ENCODE measurements at places on chromosomes 12 and 14. TPM values are rescaled to one million over a fixed set of nuclear protein-coding genes. Genes with fewer than 3 reads are reported as not detected.

- peak; percentile 87 for DNase-seq
Observed at GRCh38 chr12:25583545-25583944, 30.5 kb upstream of the LMNTD1 start.

GRCh38 chr12:130799051-130799450 lies 40.0 kb downstream of the STX2 start:
- DNase-seq = no peak

DNA sequence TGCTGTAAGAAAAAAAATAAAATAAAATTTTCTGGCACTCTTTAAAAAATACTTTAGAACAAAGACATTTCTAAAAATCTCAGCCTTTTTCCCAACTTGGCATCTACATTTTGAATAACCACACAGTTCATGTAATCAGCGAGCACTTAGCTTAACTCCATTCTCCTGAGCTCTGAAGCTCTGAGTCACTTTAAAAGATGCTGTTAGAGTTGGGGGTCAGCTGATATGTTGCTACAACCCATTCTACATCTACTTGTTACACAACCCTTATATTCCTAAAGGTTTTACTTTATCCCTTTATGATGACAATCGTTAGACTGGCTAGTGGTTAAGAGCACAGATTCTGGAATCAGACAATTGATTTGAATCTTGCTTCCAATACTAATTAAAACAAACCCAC lies 48.3 kb downstream of the SLC41A2 start:
- DNase-seq = peak; percentile 95

- no peak for DNase-seq
Observed at GRCh38 chr12:117013726-117014125, 85.5 kb downstream of the TESC start.

DNA sequence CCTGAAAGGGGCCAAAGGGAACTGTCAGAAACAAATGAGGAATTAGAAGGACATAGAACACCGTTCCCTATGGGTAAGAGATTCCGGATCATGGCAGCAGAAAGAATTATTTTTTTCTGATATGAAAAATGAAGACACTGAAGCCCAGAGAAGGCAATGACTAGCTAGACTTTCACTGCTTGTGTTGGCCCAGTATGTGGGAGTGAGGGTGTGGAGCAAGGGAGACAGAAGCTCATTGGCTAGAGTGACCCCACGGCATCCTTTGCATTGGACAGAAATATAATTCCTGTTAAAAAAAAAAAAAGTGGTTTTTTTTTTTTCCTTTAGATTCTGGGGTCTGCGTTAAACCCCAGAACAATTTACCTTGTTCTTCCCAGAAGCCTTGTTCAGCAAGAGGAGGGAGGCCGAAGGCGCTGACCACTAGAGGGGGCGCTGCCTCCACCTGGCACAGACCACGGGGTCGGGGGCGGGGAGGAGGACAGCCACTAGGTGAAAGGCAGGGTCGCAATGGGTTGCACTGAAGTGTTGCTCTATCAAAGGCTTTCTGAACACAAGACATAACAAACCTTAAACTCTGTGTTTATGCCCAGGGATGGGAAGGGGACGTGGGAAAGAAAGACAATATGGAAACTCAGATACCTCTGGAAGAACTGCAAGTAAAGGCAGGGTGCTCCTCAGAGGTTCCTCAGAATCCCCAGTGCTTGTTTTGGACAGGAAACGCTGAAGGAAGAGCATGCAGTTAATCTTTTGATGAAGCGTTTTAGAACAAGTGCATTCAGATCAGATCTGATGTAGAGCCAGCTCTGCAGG lies 156.8 kb downstream of the KCNA5 start:
- DNase-seq = no peak

- no peak for DNase-seq
Observed at GRCh38 chr14:26330982-26331381, 266.9 kb downstream of the NOVA1 start.

DNA sequence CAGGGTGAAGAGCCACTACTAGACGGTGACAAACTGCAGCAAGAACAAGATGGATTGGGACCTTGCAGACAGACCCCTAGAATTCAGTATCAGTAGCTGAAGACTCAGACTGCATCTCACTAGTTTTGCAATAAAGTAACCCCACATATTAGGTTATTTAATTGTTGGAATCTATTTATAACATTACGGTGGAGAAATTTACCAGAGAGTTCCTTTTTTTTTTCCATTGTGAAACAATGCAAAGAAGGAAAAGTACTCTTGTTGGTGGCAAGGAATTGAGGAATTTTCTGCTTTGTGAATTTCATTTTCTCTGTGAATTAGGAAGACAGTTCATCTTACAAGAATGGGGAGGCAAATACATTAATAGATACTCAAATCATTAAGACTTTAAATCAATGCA lies 185.7 kb upstream of the PPFIA2 start:
- DNase-seq = no peak

DNA sequence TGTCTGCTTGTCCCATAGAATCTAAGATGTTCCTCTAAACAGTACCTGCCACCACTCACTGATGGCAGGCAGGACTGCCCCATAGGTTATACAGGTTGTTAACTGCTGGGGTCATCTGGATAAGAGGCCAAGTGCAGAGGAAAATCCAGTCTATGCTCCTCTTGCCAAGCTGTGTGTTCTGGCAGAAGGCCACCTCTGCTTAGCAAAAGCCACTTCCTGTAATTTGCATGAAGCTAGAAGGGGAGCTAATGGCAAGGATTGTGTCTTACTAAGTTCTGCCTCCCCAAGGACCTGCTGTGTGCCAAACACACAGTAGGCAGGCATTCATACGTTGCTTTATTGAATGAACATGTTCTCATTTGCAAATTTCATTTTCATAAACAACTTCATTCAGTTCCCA lies 445.4 kb downstream of the BCL11B start:
- DNase-seq = no peak

DNA sequence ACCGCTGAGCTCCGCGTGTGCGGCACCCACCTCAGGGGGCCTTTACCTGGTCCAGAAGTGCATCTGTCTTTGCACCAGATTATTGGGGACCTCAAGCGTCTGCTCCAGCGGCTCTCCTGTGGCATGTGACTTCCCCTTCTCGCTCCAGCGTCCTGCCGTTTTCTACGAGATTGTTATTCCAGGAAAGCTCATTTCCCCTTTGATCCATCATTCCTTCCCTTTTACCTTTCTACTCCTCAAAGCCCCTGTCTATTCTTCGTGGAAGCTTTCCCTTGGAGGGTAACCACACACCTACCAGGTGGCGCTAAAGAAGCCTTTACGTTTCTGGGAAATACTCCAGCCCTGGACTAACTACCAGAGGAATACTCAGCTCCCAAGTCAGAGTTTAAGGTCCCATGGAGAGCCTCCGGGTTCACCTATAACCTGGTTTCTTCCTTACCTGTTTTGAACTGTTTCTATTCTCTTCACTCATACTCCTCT lies 1.5 kb downstream of the FKBP4 start:
- no peak for DNase-seq

GRCh38 chr14:97281741-97282140 lies 484.6 kb downstream of the VRK1 start:
- DNase-seq = no peak

- DNase-seq = no peak
Observed at GRCh38 chr12:29253906-29254625, 105.0 kb downstream of the FAR2 start.

DNAAF2 gene
- 10.5 TPM for total RNA-seq

CCDC177 gene
- not detected for total RNA-seq

SLC35F4 gene
- total RNA-seq = not detected

HCAR3 gene
- total RNA-seq = not detected

CD163L1 gene
- total RNA-seq = 0.08 TPM

MANSC4 gene
- not detected for total RNA-seq

All from fibroblast of the aortic adventitia (primary cell).